Ammon's horn (tissue), 1 donor: ENCODE measurements at places on chromosomes 11 and 22.

DNA sequence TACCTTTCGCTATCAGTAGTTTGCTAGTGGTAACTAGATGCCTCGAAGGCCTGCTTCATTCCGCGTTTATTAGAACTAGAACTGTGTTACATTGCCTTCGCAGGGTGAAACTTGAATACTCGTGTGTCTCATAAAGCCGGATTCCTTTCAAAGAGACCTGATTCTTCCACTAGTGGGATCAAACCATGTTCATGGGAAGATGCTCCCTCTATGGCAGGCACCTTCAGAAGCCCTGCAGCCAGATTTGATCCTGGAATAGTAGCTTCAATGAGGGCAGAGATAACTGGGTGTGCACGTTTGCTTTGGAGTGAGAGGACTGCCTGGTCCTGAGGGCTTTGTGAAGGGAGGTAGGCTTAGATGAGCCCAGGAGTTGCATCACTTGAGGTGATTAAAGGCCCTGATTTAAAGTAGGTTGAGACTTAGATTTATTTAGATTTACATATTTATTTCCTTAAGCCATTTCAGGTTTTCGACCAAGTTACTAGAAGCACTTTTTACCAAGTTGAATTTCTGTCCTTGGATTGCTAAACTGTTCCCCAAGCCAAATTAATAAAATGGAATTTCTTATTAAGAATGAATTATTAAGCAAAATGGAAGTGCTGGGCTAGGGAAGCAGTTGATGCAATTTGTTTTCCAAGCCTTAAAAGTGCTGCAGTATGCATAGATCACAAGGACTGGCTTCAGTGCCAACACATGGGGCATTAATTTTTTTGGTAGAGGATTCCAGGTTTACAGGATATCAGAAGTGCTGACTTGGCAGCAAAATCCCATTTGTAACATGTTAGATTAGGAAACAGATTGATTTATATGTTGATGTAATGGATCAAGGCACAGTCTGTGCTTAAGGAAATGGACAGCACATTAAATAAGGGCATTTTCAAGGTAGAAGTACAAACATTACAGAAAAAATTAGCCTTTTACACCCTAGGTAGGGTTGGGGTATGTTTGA lies 32.9 kb downstream of the APLP2 start:
- DNase-seq: no peak

DNA sequence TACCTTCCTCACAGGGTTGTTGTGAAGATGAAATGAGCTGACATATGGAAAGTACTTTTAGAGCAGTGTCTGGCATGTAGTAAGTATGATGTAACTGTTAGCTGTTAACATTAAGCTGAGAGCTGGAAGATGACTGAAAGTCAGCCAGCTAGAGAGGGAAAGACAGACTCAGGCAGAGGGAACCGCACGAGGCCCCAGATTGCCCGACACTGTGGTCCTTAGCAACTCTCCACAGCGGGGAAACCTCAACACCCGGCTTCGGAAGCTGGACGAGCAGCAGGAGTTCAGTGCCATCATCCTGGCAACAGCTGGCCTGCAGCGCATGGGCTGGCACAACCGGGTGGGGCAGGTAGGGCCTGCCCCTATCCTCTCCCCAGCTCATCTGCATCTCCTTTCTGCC lies 6.5 kb downstream of the HMBS start:
- no peak for DNase-seq

DNA sequence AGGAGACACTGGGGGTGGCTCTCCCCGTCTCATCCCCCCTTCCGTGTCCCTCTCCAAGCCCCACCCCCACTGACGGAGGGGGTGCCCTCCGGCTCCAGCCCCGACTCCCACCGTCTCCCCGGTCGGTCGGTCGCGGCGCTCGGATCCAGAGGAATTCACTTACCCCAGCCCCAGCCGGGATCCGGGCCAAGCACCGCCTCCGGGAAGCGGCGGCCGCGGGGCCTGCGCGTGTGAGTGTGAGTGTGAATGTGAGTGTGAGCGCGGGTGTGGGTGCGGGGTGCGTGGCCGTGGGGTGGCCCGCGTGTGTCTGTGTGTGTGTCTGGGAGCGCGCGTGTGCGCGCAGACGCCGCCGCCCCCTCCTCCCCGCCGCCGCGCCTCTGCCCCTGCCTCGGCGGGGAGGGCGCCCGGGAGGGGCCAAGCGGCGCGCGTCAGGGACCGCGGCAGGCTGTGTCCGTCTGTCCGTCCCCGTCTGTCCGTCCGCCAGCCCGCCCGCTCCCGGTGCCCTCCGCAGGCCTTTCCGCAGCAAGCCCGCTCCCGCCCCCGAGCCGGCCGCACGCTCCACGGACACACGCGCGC lies at the start of gene ELFN2:
TSS of gene ELFN2 (minus strand) at position 345 of the 576 bp plus-strand sequence. CDS start 51,945 bp downstream, outside the sequence.
- DNase-seq: no peak

GRCh38 chr11:91528965-91529364 lies 695.7 kb upstream of the FAT3 start:
- DNase-seq: no peak

- no peak for DNase-seq
Measured at GRCh38 chr22:22182218-22182989, 62.2 kb upstream of the VPREB1 start.

- DNase-seq: no peak
Measured at GRCh38 chr22:27776650-27776958, 25.0 kb downstream of the MN1 start.

DNA sequence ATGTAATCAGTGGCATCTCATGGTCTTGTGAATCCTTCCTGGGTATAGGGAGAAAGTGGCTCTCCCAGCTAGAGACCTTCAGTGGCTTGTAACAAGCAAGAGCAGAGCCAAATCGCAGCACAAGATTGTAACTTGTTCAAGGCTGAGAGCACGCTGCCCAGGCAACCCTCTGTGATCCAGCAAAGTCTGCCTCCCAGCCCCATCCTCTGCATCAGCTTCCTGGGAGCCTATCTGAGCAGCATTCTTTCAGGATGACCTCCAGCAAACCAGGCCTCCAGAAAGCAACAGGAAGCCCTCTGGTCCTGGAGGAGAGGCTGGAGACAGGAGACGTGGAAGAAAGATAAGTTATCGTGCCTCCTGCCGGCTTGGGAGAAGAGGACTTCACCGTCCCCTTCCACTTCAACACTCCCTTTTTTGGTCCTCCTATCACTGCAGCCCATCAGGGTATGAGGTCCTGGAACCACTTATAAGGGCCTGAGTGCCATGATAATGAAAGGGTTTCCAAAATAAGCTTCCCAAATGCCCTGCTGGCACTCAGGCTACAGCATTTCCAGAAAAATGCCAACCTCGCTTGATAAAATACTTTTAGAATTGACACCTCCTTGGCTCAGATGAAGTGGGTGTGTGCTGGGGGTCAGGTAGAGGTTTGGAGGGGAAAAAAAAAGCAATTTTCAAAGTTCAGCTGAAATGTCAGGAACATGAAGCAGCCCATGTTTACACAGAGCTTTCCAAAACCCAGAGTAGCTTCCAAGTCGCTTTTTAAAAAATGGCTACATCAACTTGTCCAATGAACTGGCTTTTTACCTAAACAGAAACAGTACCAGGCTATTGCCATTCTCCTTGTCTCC lies 80.2 kb downstream of the PLEKHA7 start:
- no peak for DNase-seq

GRCh38 chr11:68372114-68372513 lies 59.7 kb downstream of the LRP5 start:
- no peak for DNase-seq

GRCh38 chr11:61756147-61756451 lies 3.7 kb downstream of the MYRF start:
- no peak for DNase-seq

DNA sequence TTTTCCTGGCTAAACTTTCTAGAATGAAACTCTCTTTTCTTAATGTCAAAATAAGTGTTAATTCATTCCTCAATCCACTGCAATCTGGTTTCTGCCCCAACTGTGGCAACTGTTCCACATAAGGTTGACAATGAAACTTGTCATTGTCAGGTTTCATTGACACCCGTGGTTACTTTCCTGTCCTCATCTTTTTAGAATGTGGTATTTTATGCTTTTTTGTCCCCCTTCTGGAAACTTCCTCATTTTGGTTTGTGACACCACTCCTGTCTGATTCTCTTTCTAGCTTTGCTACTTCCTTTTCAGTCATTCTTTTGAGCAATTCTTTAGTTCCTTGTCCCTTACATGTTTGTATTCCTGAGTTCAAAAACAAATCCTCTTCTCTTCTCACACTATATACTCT lies 7.5 kb upstream of the PDE3B start:
- no peak for DNase-seq

DNA sequence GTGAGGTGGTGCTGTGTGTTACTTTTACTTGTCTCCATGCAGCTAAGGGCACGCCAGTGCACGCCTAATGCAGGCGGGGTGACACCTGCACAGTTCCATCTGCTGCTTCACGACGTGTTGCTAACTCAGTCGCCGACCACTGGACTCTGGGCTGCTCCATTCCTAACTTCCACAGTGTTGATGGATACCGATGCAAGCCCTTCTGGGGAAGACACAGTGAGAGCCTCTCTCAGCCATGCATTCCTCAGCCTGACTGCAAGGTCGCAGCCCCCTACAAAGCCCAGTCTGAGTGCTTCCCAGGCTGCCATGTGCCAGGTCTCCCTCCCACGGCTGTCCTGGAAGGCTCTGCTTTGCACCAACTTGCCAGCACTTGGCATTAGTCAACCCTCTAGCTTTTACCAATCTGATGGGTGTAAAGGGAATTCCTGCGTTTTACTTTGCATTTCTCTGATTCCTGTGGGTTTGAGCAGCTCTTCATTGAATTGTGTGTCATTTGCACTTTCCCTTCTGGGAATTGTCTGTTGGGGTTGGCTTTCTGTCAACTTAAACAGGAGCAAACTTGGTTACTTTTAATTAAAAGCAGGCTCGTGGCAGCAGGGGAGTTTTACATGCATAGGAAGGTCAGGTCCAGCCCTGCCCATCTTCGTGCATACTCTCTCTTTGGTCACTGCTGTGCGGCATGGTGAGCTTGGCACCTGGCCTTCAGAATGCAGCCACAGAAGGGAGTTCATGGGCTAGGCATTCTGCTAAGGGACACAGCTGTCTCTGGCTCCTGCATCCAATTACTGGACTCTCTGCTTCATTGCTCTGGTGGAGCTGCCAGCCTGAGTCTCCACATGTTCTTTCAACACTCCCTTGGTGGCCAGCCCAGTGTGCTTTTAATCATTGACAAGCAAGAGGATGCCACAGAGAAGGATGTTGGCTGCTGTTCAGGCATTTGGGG lies 34.6 kb upstream of the SHANK2 start:
- peak; percentile 64 for DNase-seq

GRCh38 chr11:58770627-58771457 lies 39.1 kb upstream of the GLYAT start:
- DNase-seq: no peak

DNA sequence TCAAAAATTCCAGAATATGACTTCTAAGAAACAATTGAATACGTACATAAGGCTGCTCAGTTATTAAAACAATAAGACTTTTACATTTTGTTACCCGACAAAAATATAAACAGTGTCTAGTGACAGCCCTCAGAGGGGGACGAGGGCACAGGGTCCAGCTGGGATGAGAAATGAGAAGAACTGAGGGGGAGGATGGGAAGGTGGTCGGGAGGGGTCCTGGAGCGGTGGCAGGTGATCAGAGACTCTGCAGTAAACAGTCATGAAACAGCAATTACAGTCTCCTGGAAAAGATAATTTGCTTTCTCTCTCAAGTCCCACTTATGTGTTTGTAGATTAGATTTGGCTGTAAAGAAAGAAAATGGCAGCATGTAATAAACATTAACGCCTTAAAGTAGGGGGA lies 56.0 kb downstream of the PACSIN2 start:
- DNase-seq: no peak

DNA sequence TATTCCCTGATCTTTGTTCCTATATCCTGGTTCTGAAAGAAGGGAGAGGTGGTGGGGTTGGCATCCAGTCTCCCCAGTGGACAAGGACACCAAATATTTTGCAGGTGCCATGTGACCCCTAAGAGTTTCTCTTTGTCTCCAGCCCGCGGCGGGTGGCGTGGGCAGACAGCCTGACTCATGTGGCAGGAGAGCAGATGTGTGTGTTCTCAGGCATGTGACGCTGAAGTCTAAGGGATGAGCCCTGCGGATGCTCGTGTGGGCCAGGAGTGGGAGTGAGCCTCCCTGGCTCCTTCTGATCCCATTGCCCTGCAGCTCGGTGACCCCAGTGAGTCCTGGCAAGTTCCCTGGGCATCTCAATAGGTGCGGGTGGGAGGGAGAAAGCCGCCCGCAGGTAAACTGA lies 94.8 kb upstream of the TBCEL start:
- DNase-seq: peak; percentile 38

DNA sequence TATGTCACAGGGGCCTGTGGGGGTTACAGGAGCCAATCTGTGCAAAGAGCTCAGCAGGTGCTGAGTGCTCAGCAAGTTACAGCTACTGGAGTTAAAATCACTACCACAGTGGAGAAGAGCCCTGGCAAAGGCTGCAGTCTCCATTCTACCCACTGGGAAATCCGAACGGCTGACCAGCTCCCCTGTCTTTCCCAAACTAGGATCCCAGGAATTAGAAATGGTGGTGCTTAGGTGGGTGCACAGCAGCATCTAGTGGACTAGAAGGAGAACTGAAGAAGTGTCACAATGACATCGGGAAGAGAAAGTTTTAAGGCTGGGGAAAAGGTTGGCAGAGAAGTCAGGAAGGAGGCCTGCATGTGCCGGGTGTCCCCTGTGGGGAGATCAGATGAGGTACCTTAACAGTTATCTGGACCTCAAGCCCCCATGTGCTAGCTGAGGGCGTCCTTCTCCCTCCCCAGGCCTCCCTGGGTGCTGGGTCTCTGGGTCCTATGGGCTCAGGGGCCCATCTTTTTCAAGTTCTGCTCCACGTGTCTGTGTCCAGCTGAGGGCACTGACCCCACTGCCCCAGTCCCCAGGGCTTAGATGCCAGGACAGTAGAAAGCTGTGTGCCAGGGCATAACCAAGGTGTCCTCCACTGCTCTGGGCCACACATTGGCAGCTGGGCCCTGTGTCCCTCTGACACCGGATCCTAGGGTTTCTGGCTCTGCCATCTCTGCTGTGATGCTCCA lies 1.9 kb downstream of the PIWIL3 start:
- DNase-seq: peak; percentile 24

GRCh38 chr22:49466878-49467595 lies 360.6 kb downstream of the BRD1 start:
- no peak for DNase-seq

- no peak for DNase-seq
Measured at GRCh38 chr22:28102151-28102812, 183.2 kb upstream of the PITPNB start.

- DNase-seq: no peak
Measured at GRCh38 chr11:91041626-91042025, 818.8 kb upstream of the CHORDC1 start.

DNA sequence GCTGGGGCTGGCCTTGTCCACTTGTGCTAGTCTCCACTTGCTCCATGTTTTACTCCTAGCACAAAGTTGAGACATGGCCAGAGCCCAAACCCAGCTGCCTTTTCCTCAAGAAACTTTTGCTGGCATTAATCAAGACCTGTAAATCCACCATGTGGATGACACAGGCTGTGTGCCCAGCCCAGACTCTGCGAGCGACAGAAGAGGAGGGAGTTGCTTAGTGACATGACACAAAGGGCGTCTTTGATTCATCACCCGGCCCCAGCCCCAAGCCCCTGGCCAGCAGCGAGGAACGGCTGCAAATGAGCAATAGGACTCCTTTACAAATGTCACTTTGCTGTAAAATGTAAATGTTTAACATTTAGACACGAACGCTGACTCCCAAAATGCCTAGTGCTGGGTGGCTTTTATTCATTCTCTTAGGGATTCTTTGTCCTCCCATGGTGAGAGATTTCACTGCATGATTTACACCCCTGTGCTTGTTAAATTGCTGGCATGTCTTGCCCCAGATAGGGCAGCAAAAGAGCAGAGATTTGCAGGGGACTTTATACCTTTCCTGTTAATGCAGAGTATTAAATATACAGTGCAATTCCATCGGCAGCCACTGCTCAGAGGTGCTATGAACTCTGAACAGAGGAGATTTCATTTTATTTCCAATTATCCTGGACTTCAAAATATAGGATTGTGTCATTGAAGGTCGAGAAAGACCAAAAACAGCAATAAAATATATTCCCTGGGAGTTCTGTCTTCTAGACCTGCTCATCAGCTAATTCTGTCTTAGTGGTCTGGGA lies 263.6 kb upstream of the NCAM1 start:
- DNase-seq: peak; percentile 95
